ENCODE measurements at places on chromosomes 3 and 15.

GRCh38 chr3:198043119-198043518 is 83.1 kb downstream of the LMLN start:
- no peak for DNase-seq

DNA sequence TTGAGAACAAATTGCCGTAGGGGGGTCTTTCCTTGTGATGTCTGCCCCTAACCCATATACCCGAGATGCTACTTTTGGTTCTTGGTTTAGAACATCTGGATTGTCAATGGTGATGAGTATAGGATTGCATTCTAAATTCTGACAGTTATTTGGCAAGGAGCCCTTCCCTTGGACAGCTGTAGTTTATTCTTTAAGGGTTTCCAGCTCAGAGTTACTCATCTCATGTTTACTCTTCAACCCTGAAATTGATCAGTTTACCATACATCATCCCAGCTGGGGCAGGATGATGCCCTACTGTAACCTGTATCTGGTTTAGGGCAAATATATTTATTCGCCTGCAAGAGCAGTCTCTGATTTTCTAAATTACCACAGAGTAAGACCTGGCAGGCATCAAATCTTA is 85.7 kb upstream of the XCR1 start:
- DNase-seq, result no peak

- no peak for DNase-seq
Observed at GRCh38 chr3:10524799-10525301, 19.5 kb upstream of the ATP2B2 start.

GRCh38 chr3:127491323-127491722 is 99.2 kb downstream of the TPRA1 start:
- DNase-seq, result no peak

GRCh38 chr15:61621146-61621545 is 392.0 kb upstream of the RORA start:
- DNase-seq, result no peak

- no peak for DNase-seq
Observed at GRCh38 chr3:105385819-105386508, 19.3 kb downstream of the ALCAM start.

DNA sequence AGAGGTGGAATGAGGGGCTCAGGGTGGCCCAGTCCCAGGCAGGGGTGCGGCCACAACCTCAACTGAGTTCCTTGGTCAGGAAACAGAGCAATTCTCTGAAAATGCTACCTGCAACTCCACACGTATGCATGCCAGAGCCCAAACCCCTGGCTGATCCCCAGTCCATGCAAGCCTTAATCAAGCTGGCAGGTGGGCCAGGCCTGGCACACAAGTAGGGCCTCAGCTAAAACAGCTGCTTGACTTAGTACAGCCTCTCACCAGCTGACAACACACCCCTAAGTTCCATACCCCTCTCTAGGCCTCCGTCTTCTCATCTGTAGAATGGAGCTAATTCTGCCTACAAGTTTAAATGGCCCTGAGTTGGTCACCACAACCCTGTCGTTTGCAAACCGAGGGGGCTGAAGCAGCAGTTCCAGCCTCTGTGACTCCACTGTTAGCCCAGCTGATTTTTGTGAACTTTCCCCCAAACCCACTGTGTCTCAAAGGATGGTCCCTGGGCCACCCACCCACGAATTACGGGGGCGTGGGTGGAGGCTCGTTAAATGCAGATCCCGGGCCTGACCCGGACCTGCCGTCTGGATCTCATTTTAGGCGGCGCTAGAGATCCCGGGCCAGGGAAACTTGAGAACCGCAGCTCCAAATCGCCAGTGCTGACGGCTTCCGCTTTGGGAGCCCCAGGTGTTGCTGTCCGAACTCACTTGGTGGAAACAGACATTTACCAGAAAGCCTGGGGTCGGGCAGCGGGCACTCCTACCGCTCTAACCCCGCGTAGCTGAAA is 927 bp downstream of the CHDH start:
- DNase-seq, result no peak

GRCh38 chr3:27278383-27279055 is 90.7 kb downstream of the NEK10 start:
- DNase-seq, result no peak

DNA sequence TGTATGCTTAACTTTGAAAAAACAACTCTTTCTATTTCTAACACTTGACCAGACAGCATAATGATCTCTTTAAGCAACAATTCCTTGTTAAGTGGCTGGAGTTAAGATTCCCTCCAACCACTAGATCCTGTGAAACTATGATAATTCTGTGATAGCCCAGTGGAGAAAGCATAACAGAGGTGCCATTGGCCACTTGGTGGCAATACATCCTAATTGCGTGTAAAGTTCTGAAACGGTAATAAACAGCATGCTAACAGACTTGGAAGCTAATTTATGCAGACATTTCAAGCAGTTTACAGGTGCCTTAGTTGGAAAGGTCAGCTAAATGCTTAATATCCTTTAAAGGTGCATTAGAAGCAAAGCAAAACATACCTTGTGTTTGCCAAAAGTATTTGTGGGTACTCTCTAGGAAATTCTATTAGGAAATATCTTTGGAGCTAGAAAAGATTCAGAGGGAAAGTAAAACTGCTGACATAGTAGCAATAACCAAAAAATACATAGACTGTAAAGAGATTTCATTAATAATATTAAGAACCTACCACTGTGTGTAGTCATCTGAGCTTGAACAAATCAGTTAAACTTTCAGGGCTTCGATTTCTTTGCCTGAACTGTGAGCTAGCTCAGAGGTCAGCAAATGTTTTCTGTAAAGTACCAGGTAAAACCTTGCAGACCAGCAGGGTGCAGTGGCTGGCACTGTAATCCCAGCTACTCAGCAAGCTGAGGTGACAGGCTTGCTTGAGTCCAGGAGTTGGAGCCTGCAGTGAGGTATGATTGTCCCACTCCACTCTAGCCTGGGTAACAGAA is 19.0 kb upstream of the CSTA start:
- no peak for DNase-seq

GRCh38 chr15:51401872-51402517 is 60.5 kb downstream of the GLDN start:
- DNase-seq, result no peak

- DNase-seq, result no peak
Observed at GRCh38 chr3:66439666-66440344, 61.0 kb downstream of the LRIG1 start.

- DNase-seq, result no peak
Observed at GRCh38 chr15:85880501-85881190, 85.9 kb upstream of the KLHL25 start.

DNA sequence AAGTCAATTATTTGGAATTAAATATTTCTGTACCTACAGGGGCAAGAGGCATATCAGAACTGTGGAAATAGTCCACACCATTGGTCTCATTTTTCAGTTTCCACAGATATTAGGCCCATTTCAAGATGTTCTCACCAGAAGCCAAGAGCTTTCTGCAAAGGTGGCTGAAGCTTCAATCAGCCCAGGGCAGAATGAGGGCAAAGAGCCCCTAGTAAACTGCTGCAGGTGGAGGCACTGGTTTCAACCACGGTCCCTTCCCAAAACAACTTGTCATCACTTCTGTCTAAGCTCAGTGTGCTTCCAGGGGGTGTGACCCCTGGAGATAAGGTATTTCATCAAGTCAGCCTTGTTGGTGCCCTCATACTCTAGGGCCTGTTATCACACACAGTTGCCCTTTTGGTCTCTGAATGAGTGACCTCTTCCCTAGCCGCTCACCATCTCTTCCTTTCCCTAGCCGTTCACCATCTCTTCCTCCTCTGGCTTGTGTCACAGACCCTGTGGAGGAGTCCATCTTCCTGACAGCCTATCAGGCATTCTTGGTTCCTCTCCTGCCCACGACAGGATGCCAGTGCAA is 21.2 kb downstream of the IL17RD start:
- DNase-seq, result no peak

- peak; percentile 27 for DNase-seq
Observed at GRCh38 chr15:90001062-90001682, at the start of gene ZNF710. ZNF710 (plus strand) TSS chr15:90001324; CDS start chr15:90067138, 65,814 bp downstream.

DNA sequence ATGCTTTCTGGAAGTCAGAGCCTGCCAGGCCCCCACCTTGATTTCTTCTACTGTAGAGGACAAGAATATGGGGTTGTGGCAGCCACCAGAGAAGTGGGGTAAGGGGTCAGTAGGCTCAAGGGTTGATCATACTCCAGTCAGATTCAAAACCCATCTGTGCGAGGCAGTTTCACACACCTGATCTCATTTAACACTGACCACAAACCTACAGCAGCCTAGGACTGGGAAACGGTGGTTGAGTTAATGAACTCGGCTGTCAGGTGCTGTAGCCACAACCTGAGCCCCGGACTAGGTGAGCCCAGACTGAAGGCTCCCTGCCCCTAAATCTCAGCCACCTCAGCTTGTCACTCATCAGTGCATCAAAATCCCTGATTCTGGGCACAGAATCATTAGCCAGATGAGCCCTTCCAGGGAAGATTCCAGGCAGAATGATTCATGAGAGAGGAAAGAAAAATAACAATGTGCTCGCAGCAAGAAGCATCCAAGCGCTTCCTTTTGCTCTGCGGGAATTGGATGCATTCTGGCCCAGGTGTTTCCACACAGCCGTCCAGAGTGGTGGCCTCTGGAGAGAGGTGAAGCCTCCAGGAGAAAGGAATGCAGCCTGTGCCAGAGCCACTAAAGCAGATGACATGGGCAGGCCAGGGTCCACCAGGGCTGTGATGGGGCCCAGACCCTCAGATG is 102.1 kb downstream of the SRGAP3 start:
- no peak for DNase-seq

DNA sequence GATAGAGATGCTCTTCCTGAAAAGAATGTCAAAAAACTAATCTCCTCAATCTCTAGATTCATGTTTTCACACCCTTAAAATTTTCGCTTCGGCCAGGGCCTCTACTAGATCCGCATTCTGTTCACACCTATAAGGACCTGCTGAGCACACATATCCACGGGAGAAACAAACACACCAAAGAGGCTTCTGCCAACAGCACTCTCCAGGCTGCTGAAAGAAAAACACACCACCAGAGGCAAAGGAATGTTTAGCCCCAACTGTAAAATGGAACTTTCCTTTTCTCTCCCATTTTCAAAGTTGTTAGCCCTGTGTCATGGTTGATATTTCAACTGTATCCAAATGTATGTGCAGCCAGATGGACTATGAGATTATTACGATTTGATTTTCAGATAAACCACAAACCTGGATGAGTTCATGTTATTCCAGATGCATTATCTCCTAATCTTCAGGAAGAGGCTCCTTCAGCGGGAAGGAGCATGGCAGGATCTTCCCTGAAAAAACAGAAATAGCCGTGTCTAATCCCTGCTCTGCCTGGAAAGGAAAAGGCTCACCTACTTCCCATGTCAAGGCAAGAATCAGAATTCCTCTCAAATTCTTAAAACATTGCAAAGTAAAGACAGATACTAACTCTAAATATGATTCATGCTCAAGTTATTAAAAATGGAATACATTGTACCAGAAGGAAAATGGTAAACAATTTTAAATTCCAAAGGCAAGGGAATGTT is 442.7 kb upstream of the NR2F2 start:
- no peak for DNase-seq

DNA sequence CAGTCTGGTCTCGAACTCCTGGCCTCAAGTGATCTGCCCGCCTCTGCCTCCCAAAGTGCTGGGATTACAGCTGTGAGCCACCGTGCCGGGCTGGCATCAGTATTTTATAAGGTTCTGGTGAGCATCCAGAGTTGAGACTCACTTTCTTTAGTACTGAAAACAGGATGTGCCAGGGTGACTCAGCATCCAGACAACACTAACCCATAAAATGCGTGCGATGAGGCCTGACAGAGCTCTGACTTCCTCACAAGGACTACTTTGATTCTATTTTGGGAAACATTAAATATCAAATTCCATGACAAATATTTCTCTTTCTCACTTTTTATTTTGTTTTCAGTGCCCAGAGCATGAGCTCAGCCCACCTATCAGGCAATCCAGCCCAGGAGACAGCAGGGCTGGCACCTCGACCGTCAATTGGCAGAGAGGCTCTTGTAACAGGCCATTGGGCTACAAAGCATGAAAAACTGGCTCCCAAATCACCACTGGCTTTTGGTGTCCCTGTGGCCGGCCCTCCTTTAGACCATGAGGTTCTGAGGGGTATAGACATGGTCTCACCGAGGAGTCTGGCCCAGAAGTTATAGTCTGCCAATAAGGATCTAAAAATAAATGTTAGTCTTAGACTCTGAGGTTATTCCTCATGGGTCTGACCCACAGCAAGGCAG is 75.0 kb downstream of the FEM1B start:
- DNase-seq, result peak; percentile 51

DNA sequence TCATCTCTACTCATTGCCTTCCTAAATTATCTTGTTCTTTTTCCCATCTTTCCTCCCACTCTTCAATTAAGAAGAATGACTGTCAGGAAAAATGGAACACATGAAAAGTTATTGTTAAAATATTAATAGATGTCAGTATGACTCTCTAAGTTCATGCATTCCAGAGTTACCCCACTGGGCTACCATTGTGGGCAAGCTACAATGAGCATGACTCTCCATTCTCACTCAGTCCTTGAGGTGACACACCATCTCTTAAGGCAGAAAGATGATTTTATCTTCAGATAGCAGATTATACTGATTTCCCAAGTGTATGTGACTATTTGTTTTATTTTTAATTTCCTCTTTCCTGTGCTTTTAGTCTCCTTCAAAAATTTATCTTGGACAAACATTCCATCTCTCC is 144.3 kb downstream of the ALCAM start:
- DNase-seq, result no peak

GRCh38 chr15:77964193-77964592 is 113.3 kb downstream of the TBC1D2B start:
- no peak for DNase-seq

DNA sequence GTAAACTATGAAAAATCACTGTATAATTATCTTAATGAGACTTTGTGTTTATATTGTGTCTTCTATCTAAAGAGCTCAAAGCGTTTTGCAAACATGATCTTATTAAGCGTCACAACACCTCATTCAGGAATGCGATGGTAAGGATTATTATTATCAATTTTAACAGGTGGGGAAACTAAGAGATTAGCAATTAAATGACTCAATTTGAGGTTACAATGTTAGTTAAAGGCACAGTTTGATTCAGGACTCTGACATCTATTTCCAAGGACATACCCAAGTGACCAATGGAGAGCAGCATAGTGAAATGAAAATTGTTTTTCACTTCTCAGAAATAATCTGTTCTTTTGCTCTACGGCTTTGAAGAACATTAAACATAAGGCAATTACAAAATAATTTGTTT is 74.6 kb downstream of the FMN1 start:
- DNase-seq, result no peak

GRCh38 chr3:137796993-137797392 is 32.9 kb downstream of the SOX14 start:
- DNase-seq, result no peak

- no peak for DNase-seq
Observed at GRCh38 chr3:106628407-106628806, 748.8 kb upstream of the CCDC54 start.

DNA sequence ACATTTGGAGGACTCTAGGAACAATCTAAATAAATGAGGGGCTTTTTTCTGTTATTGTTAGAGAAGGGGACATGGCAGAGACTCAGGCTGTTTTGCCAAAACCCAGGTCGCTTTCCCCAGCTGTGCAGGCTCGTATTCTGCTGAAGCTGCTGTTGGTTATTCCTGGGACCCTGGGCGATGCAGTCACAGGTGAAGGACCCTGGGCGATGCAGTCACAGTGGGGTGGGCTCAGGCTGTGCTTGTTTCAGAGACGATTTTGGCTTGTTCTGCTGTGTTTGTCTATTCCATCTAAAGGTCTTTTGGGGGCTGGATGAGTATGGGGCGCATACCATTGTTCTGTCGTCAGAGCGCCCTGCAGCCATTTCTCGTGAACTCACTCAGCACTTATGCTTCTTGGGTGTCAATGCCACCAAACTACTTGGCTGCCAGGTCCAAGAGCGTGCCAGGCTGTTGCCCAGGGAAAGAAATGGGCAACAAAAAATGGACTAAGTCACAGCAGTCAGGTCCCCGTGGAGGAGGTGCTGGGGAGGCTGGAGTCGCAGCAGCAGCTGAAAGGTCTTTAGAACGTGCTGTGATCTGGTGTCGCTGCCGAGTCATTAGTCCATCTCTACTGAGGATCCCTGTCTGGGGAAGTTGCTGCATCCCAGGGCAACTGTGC is 151.4 kb downstream of the CHDH start:
- DNase-seq, result no peak
